ENCODE measurements at places on chromosomes 2 and 18. TPM values are rescaled to one million over a fixed set of nuclear protein-coding genes. Genes with fewer than 3 reads are reported as not detected.
A peak's percentile ranks its signal among the peaks of the same experiment; 100 is the strongest.

The PLGLB1 gene
- 9.0 TPM for total RNA-seq

The ING5 gene
- total RNA-seq: 31.7 TPM

The KLHL30 gene
- 9.0 TPM for total RNA-seq

The MPP4 gene
- 1.0 TPM for total RNA-seq

The TMEM198 gene
- 2.3 TPM for total RNA-seq

The ZSWIM2 gene
- total RNA-seq: not detected

- no peak for DNase-seq
Observed at GRCh38 chr2:106685180-106685897, 198.2 kb downstream of the CD8B2 start.

DNA sequence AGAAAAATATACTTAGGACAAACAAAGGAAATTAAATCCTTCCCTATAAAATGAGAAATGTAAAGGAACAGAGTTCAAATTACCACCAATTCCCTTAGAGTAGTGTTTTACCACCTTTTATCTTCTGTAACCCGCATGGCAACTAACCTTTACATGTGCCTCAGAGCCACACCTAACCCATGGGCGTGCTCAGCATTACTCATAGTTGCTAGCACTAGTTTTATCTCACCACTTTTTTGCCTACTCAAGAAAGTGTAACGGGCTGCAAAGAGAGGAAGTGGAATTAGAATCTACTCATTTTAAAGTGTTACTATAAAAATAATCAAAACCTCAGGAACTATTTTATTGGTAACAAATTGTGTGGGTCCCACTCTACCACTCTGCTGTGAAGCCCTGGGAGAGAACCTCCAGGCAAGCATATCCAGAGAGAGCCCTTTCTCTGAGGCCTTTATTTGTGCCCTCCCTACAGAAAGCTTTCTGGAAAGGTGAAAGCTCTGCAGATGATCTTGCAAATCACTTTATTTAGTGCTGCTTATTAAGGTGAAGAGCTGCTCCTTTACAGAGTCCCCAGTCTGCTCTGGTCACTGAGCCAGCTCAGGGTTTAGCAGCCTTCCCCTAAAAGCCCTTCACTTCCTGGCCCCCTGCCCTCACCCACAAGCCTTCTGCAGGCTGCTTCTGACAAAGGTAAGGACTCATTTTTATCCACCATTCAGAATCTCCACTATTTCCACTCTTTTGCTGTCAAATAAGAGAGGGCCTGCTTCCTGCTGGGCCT is 98.8 kb downstream of the TRABD2A start:
- no peak for DNase-seq

- no peak for DNase-seq
Observed at GRCh38 chr2:11355194-11356053, 11.0 kb upstream of the ROCK2 start.

DNA sequence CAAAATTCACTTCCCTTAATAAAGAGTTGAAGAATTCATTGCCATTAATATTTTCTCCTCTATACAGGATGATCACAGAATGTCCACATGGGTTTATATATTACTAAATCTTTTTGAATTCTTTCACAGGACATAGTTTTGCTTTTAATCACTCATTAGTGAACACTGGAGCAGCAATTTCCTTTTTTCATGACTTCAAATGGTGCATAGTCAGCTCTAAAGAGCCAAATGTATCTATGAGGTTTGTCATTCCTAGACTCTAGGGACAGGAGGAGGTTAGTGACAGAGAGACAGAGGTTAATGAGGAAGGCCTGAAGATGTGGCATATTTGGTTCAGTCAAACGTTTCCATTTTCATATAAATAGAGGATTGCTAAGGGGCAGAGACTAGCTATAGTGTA is 111.8 kb downstream of the FSHR start:
- DNase-seq: no peak

- DNase-seq: no peak
Observed at GRCh38 chr2:169107645-169108044, 38.3 kb downstream of the DHRS9 start.

GRCh38 chr2:223494942-223495341 is 107.2 kb downstream of the SCG2 start:
- no peak for DNase-seq

- DNase-seq: no peak
Observed at GRCh38 chr2:234929002-234929401, 22.8 kb upstream of the SH3BP4 start.

DNA sequence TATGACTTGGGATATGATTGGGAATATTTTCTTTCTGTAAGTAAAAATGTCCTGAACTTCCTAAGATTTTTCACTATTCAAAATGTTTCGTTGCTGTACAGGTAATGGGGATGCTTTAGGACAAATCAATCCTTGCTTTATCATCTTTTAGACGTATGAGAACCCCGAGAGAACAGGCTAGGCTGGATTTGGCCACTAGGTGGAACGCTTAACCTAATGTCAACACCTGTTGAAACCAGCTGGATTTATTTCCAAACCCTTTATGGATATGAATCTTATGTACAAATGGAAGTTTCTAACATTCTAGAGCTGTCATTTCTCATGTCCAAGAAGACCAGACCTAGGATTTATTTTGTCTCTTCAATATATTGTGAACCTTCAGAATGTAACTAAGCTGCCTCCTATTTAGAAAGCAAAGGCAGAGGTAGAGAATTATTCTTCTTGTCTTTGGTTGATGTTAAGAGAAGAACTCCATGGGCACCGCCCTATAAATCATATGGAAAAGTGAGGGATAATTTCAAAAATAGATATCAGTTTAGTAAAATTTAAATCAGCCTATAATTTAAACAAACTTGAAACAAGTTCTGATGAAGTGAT is 96.7 kb downstream of the PMAIP1 start:
- no peak for DNase-seq

DNA sequence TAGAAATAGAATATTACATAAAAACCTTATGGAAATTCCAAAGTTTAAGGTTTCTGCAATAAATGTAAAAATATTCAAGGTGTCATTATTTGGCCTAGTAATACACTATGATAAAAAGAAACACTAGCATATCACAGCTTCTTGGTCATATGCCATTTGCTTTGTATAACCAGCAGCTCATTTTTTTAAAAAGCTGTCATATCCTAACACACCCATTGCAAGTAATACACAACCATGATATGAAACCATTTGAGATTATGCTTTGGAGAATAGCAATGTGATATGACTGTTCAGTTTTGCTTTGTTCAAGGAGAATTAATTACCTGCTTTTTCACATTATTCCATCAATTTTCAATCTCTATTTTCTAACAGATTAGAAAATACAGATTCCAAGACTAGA is 149.0 kb downstream of the IKZF2 start:
- DNase-seq: no peak

- peak; percentile 95 for DNase-seq
Observed at GRCh38 chr18:12287684-12288402, 20.2 kb upstream of the TUBB6 start.

GRCh38 chr2:172510088-172510487 is 45.8 kb upstream of the PDK1 start:
- no peak for DNase-seq

GRCh38 chr2:41420219-41420618 is 627.6 kb upstream of the PKDCC start:
- no peak for DNase-seq

DNA sequence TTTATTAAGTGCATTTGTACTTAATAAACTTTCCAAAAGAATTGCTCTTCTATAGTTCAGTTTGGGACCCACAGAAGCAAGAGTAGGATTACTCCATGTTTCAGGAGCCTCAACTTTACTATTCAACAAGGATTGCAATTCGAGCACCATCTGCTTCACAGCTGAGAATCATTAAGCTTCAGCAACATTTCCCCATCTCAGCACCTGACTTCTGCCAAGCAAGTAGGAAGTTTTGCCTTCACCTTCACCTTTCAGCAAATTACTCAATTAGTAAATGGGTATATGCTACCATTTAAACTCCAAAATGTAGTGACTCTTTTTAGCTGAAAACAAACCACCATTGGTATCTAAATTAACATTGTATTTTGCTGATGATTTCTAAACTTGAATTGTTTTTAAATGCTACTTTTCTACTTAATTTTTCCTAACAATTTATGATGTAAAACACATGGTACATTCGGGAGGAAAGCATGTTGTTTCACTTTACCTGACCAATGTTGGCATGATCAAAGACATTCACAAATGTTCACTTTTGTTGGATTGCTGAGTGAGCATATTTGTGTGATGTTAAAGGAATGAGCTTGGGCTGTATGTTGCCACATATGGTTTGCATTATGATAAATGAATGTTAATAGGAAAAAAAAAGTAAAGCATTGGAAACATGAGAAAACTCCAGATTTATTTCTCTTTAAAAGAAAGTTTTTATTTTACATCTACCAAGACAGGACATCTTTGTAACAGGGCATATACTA is 159.2 kb downstream of the GULP1 start:
- no peak for DNase-seq

Data from aorta (tissue), 5 donors.